ENCODE measurements at places on chromosomes 5 and 9. TPM values are rescaled to one million over a fixed set of nuclear protein-coding genes. Genes with fewer than 3 reads are reported as not detected.

DNA sequence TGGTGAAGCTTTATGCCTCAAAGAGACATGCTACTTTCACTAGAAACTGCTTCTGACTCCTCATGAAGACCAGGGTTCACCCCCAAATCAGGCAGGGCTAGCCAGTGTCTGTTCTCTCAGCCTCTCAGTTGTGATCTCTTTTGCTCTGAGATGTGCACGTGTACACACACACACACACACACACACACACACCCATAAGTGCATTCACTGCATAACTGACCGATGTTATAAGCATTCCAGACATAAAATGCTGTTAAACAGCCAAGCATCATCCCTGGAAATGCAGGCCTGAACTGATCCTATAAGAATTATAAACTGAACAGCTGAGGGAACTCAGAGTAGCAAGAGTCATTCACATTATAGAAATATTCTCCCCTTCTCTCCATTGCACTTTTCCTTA is 85.0 kb downstream of the FSTL4 start:
- H3K27me3 ChIP-seq, result no peaks in the 10 kb centered on the region
- no peaks in the 10 kb centered on the region for H3K4me1 ChIP-seq
- no peak for DNase-seq
- H3K36me3 ChIP-seq, result no peaks in the 10 kb centered on the region
- H3K4me3 ChIP-seq, result no peak overlapping the region

DNA sequence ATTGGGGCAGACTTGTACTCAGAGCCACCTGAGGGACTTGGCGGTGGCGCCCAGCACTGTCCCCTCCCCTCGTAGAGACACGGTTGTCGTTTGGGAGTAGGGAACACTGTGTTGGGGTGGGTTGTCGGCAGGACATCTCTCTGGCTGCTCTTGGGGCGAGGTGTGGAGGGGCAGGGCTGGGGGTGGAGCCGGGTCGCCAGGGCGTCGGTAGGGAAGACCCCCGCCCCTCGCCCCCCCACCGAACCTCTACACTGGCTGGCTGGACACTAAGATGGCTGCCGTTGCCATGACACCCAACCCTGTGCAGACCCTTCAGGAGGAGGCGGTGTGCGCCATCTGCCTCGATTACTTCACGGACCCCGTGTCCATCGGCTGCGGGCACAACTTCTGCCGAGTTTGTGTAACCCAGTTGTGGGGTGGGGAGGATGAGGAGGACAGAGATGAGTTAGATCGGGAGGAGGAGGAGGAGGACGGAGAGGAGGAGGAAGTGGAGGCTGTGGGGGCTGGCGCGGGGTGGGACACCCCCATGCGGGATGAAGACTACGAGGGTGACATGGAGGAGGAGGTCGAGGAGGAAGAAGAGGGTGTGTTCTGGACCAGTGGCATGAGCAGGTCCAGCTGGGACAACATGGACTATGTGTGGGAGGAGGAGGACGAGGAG is 778 bp downstream of the TRIM41 start:
- no peaks in the 10 kb centered on the region for H3K36me3 ChIP-seq
- H3K4me1 ChIP-seq, result peaks cover 8% of the 10 kb centered on the region
- DNase-seq, result peak; percentile 83
- peak overlapping the region; percentile 97 for H3K27ac ChIP-seq

DNA sequence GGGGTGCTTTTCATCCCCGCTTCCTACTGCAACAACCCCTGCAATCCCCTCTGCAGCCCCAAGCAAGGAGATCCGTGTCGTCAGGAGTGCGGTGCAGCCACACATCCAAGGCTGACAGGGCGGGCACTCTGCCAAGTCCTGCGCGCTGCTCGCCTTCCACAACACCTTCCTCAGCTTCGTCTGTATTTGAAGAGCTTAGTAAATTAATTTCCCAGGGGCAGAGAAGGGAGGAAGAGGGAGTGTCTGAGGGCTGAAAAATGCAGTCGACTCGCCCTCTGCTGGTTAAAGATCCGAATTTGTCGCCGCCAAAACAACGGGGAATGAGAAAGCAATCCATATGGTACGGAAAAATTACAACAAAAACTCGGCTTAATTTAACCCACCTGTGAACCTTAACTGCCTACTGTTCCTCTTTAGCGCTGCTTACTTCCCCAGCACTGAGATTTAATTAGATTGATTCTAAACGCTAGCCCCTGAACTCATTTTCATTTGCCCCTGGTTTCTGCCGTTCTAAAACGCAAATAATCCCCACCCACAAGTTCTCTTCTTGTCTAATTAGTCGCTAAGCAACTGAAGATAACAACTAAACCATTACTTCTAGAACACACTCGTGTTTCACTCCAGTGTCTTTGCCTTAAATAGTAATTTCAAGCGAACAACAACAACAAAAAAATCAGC is 10.9 kb upstream of the PCDHB1 start:
- H3K27me3 ChIP-seq, result no peaks in the 10 kb centered on the region
- H3K4me1 ChIP-seq, result no peaks in the 10 kb centered on the region
- H3K4me3 ChIP-seq, result peak overlapping the region; percentile 47

DNA sequence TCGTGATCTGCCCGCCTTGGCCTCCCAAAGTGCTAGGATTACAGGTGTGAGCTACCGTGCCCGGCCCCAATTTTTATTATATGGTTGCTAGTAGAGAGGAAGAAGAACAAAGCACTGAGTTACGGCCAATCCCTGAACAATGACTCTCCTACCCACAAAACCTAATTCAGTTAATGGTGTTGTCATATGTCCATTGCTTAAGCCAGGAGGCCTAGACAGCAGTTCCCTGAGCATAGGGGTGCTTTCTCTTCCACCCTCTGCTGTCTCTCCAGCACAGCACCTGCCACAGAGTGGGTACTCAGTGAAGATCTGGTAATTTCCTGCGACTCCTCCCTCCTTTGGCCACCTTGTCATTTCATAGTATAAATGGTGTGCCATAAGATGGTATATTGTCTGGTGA is 21.4 kb upstream of the LTC4S start:
- no peak for DNase-seq
- no peaks in the 10 kb centered on the region for H3K27me3 ChIP-seq
- H3K36me3 ChIP-seq, result peaks cover 97% of the 10 kb centered on the region
- H3K27ac ChIP-seq, result no peak overlapping the region
- H3K4me3 ChIP-seq, result no peak overlapping the region

- H3K4me3 ChIP-seq, result no peak overlapping the region
- no peaks in the 10 kb centered on the region for H3K36me3 ChIP-seq
- no peak for DNase-seq
- no peaks in the 10 kb centered on the region for H3K27me3 ChIP-seq
These were observed 18.1 kb downstream of the C1QTNF2 start for GRCh38 chr5:160352308-160352707.

DNA sequence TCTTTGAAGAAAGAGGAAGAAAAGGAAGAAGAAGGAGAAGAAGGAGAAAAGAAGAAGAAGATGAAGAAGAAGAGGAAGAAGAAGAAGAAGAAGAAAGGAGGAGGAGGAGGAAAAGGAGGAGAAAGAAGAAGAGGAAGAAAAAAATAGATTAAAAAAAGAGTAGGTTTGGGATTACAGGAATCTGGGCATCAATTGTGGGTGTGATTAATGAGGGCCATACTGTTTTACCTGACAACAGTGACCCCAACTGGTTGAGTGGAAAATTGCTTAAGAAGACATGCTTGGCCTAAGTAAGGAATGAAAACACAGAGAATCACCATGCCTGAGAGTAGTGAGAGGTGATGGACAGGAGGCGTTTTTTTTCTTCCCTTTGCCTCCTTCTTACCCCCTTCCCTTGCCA is 114.6 kb downstream of the FAM170A start:
- no peaks in the 10 kb centered on the region for H3K36me3 ChIP-seq
- no peak overlapping the region for H3K27ac ChIP-seq
- no peak for DNase-seq
- H3K27me3 ChIP-seq, result no peaks in the 10 kb centered on the region

DNA sequence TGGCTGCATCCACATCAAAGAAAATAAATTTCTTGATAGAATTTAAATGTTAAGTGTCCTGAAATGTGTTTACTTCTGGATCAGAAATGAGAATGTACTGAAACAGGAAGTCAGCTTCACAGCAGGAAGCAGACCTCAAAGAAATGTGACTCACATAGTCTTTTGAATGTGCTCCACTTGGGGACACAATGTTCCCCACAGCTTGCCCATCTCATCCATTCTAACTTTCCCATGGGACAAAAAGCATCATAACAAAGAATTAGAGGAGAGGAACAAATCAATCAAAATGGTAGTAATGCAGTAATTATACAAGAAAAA is 85.7 kb downstream of the GRAMD2B start:
- H3K27me3 ChIP-seq, result no peaks in the 10 kb centered on the region
- peaks cover 17% of the 10 kb centered on the region for H3K4me1 ChIP-seq
- H3K36me3 ChIP-seq, result no peaks in the 10 kb centered on the region

- no peak overlapping the region for H3K27ac ChIP-seq
- no peak overlapping the region for H3K4me3 ChIP-seq
- no peak for DNase-seq
- no peaks in the 10 kb centered on the region for H3K27me3 ChIP-seq
- no peaks in the 10 kb centered on the region for H3K36me3 ChIP-seq
These were observed 9.2 kb upstream of the RARS1 start for GRCh38 chr5:168477060-168477459.

GRCh38 chr5:157785801-157786200 is 42.3 kb downstream of the LSM11 start:
- H3K27me3 ChIP-seq, result no peaks in the 10 kb centered on the region
- H3K36me3 ChIP-seq, result peaks cover 58% of the 10 kb centered on the region
- DNase-seq, result no peak
- no peak overlapping the region for H3K27ac ChIP-seq

DNA sequence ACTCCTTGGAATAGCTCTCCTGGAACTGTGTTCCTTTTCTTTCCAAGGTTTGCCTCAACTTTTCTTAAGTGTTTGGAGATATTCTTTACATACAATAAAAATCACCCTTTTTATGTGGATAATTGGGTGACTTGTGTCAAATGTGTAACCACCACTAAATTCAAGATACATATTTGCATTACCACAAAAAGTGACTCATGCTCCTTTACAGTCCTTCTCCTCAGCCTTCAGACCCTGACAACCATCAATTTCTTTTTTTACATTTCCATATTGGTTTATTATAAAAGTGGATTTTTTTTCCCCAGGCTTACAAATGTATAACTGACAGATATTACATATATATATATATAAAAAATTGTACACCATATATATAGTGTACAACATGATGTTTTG is 372.0 kb upstream of the KCNN2 start:
- H3K27ac ChIP-seq, result no peak overlapping the region
- DNase-seq, result no peak
- H3K4me1 ChIP-seq, result no peaks in the 10 kb centered on the region
- no peak overlapping the region for H3K4me3 ChIP-seq

GRCh38 chr9:111828193-111828592 is 33.5 kb upstream of the SHOC1 start:
- H3K36me3 ChIP-seq, result no peaks in the 10 kb centered on the region
- no peak overlapping the region for H3K4me3 ChIP-seq
- no peak overlapping the region for H3K27ac ChIP-seq
- no peaks in the 10 kb centered on the region for H3K4me1 ChIP-seq

DNA sequence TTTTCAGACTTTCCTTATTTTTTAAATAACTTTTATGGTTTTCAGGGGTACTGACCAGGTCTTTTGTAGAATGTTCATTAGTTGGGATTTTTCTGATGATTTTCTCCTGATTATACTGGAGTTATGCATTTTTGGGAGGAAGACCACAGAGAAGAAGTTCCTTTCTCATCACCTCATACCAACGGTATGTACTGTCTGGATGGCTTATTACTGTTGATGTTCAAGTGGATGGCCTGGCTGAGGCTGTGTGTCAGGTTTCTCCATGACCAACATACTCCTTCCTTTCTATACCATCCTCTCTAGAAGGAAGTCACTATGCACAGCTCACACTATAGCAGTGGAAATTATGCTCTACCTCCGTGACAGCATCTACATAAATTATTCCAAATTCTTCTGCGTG is 71.1 kb upstream of the NR3C1 start:
- H3K4me1 ChIP-seq, result no peaks in the 10 kb centered on the region
- no peaks in the 10 kb centered on the region for H3K27me3 ChIP-seq
- H3K27ac ChIP-seq, result no peak overlapping the region

DNA sequence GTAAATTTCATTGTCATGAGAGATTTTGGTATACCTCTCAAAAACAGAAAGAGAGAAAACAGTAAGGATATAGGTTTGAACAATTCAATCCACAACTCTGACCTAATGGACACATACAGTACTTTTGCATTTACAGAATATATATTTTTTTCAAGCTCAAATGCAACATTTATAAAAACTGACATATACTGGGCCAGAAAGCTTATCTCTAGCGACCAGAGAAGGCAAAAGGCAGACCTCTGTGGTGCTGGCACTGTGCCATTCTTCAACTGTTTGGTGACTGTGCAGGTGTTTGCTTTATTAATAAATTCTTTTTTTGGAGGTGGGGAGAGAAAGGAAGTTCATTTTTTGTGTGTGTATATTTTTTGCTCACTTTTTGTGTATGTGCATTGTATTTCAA is 6.0 kb upstream of the PLAC8L1 start:
- H3K4me3 ChIP-seq, result no peak overlapping the region
- no peak for DNase-seq
- H3K27ac ChIP-seq, result no peak overlapping the region
- no peaks in the 10 kb centered on the region for H3K27me3 ChIP-seq
- H3K4me1 ChIP-seq, result no peaks in the 10 kb centered on the region

- H3K27ac ChIP-seq, result no peak overlapping the region
- no peak for DNase-seq
- peaks cover 11% of the 10 kb centered on the region for H3K4me1 ChIP-seq
- no peaks in the 10 kb centered on the region for H3K27me3 ChIP-seq
- H3K4me3 ChIP-seq, result no peak overlapping the region
- H3K36me3 ChIP-seq, result no peaks in the 10 kb centered on the region
These were observed 77.7 kb downstream of the NTNG2 start for GRCh38 chr9:132239518-132239917.

GRCh38 chr9:105835721-105836120 is 141.4 kb downstream of the TMEM38B start:
- no peak for DNase-seq
- H3K36me3 ChIP-seq, result no peaks in the 10 kb centered on the region
- H3K27me3 ChIP-seq, result no peaks in the 10 kb centered on the region
- H3K27ac ChIP-seq, result no peak overlapping the region
- H3K4me3 ChIP-seq, result no peak overlapping the region

- H3K4me3 ChIP-seq, result no peak overlapping the region
- H3K27ac ChIP-seq, result no peak overlapping the region
- no peaks in the 10 kb centered on the region for H3K4me1 ChIP-seq
- no peaks in the 10 kb centered on the region for H3K36me3 ChIP-seq
These were observed 434.5 kb downstream of the KDM4C start for GRCh38 chr9:7192266-7192665.

TMEM174 gene
- not detected for total RNA-seq

NEUROG1 gene
- not detected for total RNA-seq
